ENCODE measurements at places on chromosomes 11 and 22.

DNA sequence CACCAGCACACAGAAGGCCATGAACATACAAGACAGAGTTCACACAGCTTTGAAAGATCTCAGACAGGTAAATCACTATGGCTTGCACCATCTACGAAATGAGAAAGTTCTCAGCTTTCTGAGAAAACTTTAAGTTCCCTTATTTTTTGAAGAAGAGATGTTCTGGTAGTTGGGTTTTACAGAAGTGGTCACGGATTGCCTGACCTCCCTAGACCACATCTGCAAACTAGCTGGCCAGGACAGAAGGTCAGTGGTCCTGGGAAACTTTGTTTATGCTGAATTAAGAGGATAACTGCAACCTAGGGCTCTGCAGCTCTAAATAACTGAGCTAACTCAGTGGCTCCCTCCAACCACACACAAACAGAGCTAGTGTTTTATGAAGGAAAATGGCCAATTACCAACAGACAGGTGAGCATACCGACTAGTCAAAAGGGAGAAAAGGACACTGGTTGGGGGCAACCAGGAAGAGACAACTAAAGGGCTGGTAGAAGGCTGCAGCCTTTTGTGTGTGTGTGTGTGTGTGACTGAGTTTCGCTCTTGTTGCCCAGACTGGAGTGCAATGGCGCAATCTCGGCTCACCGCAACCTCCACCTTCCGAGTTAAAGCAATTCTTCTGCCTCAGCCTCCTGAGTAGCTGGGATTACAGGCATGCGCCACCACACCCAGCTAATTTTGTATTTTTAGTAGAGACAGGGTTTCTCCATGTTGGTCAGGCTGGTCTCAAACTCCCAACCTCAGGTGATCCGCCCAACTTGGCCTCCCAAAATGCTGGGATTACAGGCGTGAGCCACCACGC is 8.5 kb upstream of the SCN2B start:
- no peak for DNase-seq

DNA sequence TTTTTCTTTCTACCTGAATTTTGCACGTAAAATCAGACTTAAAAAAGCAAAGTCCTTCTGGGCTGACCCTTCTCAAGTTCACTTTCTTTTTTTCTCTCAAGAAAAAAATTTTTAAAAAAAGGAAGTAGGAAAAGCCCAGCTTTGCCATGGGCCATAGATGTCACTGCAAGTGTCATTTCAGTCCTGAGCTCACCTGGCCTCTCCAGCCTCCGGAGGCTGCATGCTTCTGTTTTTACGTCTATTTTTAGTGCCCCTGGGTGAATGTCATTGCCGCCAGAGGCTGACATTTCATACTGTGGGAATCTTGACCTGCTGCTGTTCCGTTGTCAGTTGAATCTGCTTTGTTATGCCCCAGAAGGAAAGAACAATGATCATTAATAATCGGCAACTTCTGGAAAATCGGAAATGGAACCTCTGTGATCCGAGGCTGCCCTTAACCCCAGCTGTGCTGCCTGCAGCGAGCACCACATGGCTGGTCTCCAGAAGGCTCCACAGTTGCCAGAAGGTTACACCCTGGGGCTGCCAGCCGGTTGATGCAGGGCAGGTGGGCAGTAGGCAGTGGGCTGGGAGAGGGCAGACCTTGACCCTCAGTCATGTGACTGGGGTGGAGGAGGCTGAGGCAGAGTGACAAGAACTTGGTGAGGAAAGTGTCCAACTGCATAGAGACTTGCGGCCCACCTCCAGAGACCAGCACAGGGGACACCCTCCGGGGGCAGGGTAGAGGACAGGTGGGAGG is 16.7 kb upstream of the MYEOV start:
- no peak for DNase-seq

DNA sequence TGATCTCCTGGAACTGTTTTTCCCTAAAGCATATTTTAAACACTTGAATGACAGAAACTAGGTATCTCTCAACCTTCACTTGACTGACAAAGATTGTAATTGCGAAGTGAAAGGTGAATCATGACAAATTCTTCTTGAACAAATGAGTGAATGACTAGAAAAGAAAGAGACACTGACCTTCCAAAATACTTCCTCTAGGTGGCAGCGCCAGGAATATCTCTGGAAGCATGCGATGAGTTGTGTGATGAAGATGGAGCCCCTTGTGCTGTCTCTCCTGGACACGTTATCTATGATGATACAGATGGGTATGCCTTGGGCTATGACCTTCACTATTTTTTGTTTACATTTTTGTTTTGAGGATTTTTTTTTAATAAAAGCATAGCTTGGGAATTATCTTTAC is 7.0 kb upstream of the CASP12 start:
- DNase-seq: no peak

- peak; percentile 18 for DNase-seq
Measured at GRCh38 chr11:82864268-82864667, 36.0 kb downstream of the PRCP start.

GRCh38 chr22:49977578-49977977 is 17.0 kb downstream of the PIM3 start:
- DNase-seq: no peak

DNA sequence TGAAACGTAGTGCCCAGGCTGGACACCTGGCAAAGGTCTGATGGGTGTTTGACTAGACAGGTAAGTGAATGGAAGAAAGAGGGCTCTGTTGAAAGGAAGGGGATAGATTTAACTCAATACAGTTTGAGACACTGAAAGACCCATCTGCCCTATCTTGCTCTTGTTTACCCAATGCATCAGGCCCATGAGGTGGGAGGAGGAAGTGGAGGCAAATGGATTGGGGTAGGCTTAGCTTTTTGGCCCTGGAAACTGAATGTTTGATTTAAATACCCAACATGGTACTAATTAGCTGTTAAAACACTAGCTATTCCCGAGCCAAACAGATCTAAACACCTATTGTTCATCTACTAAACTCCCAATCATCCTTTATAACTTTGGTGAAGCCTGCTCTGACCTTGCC is 3.5 kb upstream of the UVRAG start:
- no peak for DNase-seq

GRCh38 chr11:61578819-61579675 is 1.8 kb downstream of the SYT7 start:
- DNase-seq: no peak

DNA sequence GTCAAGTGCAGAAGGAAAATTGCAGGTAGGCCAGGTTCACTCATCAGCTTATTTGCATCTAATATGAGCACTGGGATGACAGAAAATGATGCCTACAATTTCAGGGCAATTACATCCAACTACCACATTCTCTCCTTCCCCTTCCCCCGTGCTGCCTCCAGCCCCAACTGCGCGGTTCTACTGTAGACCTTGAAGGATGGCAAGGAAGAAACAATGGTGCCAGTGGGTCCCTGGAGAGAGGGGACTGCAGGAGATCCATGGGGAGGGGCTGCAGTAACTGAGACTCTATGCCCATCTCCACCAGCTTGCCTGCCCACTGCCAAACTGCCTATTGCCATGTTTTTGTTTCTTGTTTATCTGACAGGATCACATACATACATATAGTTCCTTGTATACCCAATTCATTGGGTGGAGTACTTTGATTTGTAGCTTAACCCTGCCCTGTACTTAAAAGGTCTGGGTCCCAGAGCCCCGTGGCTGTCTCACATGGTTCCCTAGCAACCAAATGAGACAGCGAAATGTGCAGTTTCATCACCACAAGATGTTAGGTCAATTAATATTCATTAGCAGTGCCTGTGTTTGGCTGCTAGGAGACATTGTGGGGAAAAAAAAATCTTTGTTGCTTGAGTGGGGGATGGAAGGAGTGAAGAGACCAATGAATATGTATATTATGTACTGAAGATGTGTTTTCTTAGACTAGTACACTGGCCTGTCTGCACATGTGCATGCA is 253.5 kb upstream of the PLET1 start:
- no peak for DNase-seq

- no peak for DNase-seq
Measured at GRCh38 chr22:44659140-44659539, 42.9 kb upstream of the PRR5 start.

- peak; percentile 53 for DNase-seq
Measured at GRCh38 chr22:49824185-49824925, 3.3 kb downstream of the BRD1 start.

- no peak for DNase-seq
Measured at GRCh38 chr11:2561696-2562581, 117.1 kb downstream of the KCNQ1 start.

DNA sequence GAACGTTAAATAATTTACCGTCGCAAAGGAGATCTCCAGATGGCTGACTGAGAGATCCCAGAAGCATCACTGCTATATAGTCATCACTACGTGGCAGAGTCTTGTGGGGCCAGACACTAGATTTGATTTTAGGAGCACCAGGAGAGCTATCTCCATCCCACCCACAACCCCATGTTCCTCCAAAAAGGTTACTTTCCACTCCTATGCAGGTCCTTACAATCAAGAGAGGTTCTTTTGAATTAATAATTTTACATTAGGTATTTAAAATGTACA is 19.4 kb downstream of the GUCY1A2 start:
- no peak for DNase-seq

DNA sequence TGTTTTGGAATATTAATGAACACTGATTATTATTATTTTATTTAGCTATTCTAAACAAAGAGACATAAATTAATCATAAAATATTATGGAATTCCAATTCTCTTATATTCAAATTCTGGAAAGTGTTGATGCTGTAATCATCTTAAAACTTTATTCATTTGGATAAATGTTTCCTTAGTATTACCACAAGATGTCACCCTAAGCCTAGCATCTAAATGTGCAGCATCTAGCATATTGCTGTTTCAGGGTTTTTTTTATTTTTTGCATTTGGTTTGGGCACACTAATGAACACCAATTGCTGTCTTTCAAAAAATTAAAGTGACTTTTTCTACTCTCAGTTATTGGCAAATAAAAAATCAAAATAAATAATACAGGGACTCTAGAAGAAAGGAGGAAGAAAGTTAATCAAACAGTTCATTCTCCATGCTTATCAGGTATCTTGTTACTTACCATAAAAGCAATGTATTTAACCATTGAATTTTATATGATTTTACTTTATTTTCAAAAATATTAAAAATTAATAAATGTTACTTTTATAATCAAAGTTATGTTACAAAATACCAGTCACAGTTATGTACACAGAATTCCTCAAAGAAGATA is 31.8 kb downstream of the DLG2 start:
- peak; percentile 56 for DNase-seq

DNA sequence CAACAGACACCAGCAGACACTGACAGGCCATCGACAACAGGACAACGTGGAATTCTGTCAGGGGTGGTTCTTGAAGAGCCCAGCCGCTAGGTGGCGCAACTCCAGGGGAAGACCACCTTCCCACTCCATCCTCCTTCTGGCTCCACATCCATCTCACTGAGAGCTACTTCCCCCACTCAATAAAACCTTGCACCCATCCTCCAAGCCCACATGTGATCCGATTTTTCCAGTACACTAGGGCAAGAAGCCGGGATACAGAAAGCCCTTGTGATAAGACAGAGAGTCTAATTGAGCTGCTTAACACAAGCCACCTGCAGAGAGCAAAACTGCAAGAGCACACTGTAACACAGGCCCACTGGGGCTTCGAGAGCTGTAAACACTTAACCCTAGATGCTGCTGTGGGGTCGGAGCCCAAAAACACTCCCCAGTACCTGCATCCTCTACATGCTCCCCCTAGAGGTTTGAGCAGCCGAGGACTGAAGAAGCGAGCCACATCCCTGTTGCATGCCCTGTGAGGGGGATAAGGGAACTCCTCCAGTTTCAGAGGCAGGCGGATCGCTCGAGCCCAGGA is 11.5 kb upstream of the RAB39A start:
- DNase-seq: peak; percentile 45

- DNase-seq: peak; percentile 86
Measured at GRCh38 chr22:37166675-37167066, 17.0 kb upstream of the IL2RB start.

All from activated CD4-positive, alpha-beta T cell treated with anti-CD3 and anti-CD28 coated beads, Interleukin-2, Interleukin-6, amounts not matched to agents 100 ng/mL and 50 ng/mL, durations not matched to agents 16 hours and 8 hours (primary cell).